Liver (tissue), 10 donors: ENCODE measurements at places on chromosomes 6 and 20. TPM values are rescaled to one million over a fixed set of nuclear protein-coding genes. Genes with fewer than 3 reads are reported as not detected.

Gene BMP5
- 0.42 TPM for polyA plus RNA-seq

DNA sequence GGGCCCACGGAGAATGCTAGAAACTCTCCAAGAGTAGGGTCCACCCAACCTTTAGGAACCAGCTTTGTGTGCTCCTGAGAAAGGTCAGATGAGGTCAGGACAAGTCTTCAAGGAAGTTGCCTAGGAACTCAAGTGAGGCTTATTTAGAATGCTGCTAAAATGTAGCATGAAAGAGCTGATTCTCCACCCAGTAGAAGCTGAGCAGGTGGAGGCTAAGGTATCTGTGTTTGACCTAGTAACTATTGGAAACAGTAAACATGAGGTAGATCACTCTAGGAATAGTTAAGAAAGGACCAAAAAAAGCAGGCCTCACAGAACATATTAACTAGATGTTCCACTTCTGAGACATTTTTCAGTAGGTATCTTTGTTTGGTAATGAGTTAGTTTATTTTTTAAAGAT, 13.9 kb downstream of the CEP43 start:
- DNase-seq: no peak

GRCh38 chr6:122207794-122208193, 191.7 kb upstream of the HSF2 start:
- no peak for DNase-seq

GRCh38 chr6:21281366-21281765, 312.2 kb upstream of the SOX4 start:
- DNase-seq: no peak

- no peak for DNase-seq
Observed at GRCh38 chr6:158926414-158926813, 73.6 kb downstream of the RSPH3 start.

DNA sequence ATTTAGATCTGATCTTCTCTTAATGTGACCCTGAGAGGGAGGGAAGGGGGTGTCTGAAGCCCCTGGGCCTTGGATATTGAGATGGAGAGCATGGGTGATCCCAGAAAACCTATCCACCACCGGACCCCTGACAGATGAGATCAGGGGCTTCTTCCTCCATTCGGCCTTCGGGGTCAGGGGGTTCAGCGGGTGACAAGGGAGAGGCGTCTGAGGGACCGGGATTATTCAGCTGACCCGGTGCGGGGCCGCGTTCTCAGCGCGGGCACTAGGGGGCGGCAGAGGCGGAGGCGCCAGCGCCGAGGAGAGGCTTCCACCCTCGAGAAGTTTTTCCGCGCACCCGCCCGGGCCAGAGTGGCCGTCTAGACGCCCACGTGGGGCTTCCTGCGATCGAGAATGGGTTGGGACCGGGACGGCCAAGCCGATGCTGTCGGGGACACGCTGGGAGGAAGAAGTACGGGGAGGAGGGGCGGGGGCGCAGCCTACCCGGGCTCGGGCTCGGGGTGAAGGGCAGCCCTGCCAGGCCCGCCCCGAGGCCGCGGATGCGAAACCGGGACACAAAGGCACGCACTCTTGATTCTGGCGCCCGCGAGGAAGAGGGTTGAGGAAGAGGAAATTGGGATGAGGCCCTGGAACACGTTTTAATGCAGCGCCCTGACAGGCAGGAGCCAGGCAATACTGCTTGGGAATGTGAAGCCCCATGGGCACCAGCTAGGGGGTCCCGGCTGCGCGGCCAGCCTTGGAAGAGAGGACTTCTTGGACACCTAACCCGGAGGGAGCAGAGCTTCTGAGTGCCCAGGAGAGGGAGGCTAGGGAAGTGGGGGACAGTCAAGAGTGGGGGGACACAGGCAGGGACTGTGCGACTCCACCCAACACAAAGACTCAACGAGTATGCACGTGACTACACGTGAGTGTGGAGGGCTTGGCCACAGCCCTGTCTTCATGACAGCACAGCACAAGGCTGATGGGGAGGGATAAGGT, 30.6 kb downstream of the COL11A2 start:
- peak; percentile 82 for DNase-seq

GRCh38 chr6:21522797-21523456, 70.6 kb upstream of the SOX4 start:
- DNase-seq: no peak

DNA sequence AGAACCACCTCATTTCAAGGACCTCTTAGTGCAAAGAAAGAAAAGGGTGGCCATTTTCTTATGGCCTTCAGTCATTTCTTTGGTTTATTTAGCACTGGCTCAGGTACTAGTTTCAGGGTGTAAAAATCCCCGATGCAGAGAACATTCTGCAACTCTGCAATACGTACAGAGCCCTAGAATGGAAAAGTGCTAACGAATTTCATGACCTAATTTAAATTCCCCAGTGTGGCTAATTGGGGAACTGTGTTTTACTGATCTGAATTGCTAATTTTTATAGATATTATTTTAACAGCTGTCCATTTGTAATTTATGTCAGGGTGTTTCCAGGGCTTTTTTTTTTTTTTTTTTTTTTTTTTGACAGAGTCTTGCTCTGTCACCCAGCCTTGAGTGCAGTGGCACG, 160.7 kb downstream of the UST start:
- no peak for DNase-seq

DNA sequence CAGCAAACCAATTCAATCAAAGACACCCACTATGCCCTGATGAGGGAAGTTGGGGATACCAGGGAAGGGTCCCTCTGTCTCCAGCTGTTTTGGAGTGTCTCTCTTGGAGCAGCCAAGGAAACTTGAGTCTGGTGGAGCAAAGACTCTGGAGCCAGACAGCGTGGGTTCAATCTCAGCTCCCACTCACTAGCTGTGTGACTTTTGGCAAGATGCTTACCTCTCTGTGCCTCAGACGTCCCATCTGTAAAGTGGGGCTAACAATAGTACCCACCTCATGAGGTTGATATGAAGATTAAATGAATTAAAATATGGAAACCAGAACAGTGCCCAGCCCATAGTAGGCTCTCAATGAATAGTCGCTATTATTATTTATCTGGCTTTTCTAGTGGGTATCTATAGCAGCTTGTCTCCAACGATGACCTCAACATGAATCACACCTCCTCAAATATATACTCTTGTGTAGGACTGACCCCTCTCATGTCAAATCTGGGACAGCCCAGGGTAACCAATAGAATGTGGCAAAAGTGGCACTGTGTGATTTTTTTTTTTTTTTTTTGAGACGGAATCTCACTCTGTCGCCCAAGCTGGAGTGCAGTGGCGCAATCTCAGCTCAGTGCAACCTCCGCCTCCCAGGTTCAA, 99.2 kb upstream of the FOXP4 start:
- no peak for DNase-seq

- DNase-seq: peak; percentile 42
Observed at GRCh38 chr6:25962149-25963127, at the start of gene TRIM38. TRIM38 (plus strand) TSS chr6:25962802; CDS start chr6:25966523, 3,721 bp downstream.

DNA sequence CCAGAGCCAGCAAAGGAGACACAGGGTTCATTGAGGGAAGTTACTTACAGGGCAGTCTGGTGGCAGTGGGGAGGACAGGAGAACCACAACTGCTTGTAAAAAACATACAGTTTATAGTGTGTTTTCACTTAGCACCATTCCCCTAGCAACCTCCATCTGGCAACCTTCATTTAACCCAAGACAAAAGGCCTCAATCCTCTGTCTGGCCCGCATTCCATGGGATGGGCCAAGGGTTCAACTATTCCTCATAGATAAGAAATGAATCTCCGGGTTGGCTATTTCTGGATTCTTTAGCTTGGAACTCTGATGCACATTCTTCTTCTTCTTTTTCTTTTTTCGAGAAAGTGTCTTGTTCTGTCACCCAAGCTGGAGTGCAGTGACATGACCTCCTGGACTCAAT, 26.3 kb upstream of the FYN start:
- no peak for DNase-seq

DNA sequence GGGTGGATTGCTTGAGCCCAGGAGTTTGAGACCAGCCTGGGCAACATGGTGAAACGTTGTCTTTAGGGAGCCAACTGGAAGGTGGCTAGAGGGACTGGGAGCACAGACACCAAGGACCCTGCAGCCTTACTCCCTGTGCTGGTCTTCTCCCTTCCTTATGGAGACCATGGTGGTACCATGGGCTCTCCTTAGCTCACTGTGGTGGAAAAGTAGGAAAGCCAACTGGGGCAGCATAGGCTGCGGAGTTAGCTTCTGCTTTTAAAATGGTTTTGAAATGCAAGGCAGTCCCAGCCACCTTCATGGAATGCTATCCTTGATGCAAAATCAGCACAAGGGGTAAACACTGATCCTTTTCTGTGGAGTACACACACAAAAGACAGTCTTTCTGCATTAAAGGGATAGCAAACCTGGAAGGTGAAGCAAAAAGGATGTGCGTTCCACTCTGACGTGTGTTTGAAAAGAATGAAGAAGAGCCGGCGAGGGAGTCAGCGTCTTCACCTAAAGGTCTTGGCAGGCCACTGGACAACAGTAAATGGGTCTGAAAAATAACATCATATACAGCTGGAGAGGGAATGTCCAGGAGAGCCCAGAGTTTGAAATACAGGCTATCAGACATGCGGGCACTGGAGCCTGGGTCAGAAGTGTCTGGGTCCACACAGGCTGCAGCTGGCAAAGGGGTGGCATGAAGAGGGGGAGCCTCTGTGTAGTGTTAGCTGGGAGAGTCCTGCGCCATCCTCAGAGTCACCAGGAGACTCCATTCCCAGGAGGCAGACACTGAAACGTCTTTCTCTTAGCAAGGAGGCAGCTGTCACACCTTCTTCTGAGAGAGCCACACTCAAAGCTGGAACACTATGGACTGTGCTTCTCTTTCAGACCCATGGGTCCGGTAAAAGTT, 58.5 kb downstream of the GPR6 start:
- DNase-seq: no peak
